ENCODE measurements at places on chromosomes 3 and 15.

GRCh38 chr3:123367467-123368154 lies 81.3 kb downstream of the ADCY5 start:
- DNase-seq: no peak

- no peak for DNase-seq
These were observed 121.9 kb downstream of the NSUN3 start for GRCh38 chr3:94184781-94185180.

GRCh38 chr15:86183596-86184491 lies 104.2 kb downstream of the AGBL1 start:
- DNase-seq: no peak

GRCh38 chr3:148307443-148307843 lies 390.3 kb upstream of the AGTR1 start:
- DNase-seq: no peak

- no peak for DNase-seq
These were observed 111.1 kb downstream of the P3H2 start for GRCh38 chr3:190009614-190010013.

DNA sequence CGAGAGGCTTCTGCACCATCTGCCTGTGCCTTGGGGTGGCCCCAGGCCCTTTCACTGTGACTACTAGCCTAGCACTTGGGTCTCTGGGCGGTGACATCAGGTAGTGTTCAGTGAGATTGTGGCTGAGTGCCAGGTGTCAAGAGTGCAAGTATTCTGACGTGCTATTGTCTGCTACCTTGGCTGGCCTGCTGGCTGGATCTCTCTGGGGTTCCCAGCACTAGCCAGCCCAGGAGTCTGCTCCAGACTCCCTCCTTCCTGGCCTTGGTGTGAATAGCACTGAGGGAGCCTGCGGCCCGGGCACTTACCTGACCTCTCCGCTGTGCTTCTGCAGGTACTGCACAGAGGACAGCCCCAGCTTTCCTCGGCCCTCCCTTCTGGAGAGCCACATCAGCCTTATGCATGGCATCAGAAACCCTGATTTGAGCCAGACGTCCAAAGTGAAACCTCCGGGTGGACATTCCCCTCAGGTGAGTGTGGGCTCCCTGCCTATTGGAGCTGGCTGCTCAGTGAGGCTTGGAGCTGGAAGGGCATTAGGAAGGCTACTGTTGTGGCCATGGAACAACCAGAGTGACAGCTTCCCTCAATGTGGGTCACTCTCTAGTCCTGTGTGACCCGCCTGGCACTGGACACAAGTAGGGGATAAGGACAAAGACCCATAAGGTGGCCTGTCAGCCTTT lies 17.5 kb upstream of the ALPK3 start:
- DNase-seq: no peak

GRCh38 chr15:80953001-80953952 lies 36.3 kb downstream of the MESD start:
- DNase-seq: no peak

DNA sequence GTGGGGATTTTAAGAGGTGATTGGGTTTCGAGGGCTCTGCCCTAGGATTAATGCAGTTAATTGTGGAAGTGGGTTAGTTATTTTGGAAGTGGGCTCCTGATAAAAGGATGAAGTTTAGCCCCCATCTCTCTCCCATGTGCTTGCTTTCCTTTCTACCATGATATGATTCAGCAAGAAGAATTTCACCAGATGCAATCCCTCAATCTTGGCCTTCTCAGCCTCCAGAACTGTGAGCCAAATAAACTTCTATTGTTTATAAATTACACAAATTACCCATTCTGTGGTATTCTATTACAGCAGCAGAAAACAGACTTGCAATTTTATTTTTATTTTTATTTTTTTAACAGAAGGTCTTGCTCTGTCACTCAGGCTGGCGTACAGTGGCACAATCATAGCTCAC lies 27.3 kb upstream of the UBE2E1 start:
- no peak for DNase-seq

DNA sequence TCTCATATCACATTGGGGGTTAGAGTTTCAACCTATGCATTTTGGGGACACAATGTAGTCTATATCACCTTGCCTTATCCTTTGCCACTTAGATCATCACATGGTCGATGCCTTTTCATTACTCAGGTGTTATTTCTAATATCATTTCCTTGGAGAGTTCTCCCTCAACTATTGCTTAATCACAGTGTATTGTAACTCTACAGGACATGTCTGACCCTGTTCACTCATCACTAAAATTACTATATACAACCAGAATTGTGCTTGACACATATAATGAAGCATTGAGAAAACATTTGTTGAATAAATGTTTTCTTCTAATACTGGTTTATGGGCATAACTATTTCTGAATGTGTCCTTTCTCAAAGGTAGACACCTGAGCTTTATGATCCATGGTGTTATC lies 207.4 kb downstream of the EPHA6 start:
- no peak for DNase-seq

GRCh38 chr3:185537369-185537970 lies 14.9 kb downstream of the LIPH start:
- peak; percentile 75 for DNase-seq

GRCh38 chr3:179673523-179673922 lies 20.7 kb downstream of the USP13 start:
- no peak for DNase-seq

DNA sequence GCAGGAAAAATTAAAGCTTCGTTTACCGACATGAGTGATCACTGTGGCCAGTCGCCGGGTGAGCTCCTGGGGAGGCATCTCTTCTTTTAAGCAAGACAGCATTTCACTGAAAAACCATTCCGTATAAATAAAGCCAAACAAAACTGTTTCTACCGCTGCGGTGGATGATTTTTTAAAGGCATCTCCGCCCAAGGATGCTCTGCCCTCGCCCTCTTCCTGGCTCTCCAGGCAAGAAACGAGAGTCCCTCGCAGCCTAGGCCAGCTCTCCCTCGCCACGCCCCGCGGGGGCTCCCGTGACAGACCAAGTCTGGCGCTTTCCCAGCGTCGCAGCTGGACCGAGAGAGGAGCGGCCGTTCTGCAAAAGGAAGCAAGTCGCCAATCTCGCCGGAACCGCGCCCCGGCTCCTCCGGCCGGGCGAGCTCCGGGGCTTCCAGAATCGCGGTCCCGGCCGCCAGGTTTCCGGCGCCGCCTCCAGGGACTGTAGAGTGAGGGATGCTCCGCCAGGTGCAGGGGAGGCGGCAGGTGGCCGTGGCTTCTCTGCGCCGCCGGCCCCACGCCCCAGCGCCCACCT lies 458 bp downstream of the MCF2L2 start:
- peak; percentile 59 for DNase-seq

DNA sequence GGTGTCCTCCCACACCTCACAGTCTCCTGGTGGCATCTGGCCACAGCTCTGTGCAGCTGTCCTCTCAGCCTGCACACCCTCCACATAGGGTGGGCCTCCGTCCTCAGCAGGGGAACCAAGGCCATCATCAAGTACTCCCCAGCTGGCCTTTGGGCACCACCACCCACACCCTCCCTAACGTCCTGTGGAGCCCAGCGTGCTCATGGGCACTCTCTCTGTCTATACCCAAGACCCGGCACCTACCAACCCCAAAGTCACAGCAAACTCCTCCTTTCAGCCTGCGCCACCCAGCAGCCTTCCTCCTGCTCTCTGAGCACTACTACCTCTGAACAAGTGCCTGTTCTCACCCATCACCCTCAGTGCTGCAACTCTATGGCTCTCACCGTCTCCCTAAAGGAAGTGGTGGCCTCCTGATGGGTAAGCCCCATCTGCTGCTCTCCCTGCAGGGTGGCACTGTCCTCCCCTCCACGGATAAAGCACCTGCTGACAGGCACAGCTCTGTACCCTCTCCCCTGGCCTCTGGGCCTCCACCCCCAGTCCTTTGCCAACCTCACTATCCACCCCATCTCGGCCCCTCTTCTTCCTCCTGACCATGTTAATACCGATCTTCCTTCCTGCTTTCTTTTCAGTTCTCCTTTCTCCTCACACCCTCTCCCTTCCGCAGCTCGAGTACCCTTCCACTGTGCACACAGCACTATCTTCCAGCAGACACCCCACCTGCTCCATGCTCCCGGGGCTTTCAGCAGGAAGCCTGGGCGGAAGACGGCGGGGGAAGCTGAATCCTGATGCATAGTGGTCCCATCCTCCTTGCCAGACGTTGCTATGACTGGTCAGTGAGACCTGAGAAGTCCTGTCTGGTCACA lies 31.5 kb downstream of the SLC41A3 start:
- no peak for DNase-seq

GRCh38 chr15:31345606-31346366 lies 19.2 kb downstream of the KLF13 start:
- DNase-seq: no peak

DNA sequence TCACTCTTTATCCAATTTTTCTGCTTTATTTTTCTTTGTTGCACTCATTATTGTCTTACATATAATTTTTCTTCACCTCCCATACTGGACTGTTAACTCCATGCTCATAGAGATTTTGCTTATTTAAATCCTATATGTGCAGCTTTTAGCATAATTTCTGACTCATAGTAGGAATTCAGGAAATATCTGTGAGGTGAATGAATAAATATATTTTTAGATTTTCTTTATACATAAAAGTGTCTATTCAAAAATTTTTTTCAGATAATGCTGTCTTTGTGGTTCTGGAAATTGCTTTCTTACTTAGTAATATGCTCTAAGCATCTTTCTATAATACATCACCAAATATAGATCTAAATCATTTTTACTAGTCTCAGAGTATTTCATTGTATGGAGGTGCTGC lies 191.8 kb upstream of the SUCLG2 start:
- DNase-seq: no peak

DNA sequence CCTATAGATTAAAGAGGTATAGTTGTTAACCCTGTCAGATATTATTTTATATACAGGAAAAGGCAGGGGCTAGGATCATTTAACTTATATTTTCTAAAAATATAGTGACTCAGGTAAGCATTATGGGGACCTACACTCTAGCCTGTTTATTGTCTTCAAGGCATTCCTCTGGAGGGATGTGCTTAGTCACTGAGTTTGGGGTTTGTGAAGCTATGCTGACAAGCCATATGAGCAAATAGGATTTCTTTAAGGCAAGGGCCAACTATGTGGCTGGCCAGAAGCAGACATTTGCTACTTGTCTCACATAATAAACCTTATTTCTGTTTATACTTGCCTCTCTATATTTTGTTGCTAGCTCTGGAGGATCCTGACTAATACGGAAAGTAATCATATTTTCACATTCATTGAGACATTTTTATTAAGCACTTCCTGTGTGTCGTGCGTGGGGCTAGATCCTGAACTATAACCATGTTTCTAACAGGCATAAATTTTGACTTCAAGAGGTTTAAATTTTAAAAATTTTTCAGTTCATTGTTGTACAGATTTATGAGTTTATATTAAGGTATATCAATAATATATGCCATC lies 153.4 kb downstream of the OTOL1 start:
- no peak for DNase-seq

DNA sequence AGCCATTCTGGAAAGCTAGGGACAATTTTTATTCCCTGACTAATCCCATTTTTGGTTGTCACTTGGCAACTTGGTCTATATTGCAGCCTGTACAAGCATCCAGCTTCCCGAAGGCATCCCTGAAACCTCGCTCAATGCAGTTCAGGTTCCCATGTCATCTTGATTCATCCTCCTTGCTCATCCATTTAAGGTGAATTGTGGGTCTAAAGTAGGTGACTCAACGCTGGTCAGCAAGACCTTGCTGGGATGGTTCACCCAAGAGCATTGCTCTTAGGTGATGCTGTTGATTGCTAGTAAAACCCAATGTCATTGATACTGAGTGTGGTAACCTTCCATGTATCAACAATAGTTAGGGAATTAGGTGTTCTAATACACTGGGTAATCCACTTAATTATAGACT lies 13.1 kb upstream of the RAB8B start:
- DNase-seq: no peak

DNA sequence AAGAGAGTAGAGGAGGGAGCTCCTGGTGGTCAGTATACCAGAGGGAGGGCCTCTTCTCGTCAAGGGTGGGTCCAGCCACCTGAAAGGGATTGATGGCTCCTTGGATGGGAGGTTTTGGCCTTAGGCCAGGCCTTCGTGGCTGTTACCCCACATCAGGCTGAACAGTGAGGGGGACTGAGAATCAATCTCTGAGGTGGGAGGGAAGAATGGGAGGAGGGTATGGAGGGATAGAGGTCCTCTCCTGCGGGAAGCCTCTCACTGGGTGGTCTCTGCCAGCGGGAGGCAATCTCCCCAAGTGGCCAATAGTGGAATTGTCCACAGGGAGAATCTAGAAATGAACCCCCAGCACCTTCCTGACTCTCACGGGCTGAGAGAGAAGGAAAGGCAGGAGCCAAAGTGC lies 53.5 kb downstream of the BSN start:
- no peak for DNase-seq

- no peak for DNase-seq
These were observed 334.8 kb downstream of the ERC2 start for GRCh38 chr3:56133423-56133822.

GRCh38 chr15:75620841-75621391 lies 4.6 kb downstream of the SNUPN start:
- peak; percentile 58 for DNase-seq

DNA sequence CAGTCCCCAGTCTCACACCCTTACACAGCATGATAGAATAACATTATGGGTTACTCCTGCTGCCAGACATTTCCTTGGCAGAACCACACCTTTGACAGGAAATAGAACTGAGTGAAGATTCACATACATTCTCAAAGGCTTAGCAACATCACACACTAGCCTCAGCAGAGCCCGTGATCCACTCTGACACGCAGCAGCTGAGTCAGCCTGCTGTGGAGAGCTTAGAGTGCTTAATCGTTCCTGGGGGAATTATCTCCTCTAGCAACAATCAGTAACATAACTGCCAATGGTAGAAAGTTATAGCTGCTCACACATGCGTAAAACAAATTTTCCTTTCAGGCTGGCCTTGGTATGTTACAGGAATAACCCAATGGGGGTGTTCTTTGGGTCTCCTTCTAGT lies 382.1 kb downstream of the GAP43 start:
- no peak for DNase-seq

DNA sequence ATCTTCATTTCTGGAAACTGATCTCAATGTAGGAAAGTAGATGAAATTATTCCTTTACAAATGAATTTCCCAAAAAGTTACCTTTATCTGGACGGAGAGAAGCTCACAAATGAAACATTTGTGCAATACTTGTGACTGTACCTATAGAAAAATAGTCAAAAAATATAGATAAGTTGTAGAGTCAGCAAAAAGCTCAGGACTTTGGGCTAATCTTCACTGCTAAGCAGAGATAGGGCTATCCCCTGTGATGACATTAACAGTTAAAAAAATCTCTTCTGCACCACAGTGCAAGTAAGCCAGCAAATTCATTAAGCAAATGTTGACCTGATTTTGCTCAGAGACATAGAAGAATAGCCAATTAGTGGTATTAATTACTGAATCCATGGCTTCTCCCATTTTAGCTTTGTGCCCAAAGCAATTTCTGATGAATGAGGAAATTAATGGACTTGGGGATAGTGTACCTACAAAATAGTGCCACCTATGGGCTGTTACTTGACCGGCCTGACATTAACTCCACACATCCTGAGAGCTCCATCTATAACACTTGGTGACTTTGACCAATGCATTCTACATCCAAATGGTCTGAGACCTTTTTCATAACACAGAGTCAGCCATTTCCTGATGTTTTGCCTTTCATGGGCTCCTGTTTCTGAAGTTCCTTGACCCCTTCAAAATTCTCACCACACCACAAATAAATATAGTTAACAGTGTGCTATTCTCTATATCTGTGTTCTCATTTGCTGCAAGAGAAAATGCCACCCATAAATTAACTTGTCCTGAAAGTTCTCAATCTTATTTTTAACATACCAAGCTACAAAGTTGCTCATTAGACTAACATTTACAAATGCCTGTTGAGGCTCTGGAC lies 105.0 kb downstream of the SSR3 start:
- no peak for DNase-seq

GRCh38 chr3:124652009-124652408 lies 78.2 kb upstream of the UMPS start:
- no peak for DNase-seq

GRCh38 chr3:13556207-13556606 lies 7.3 kb downstream of the FBLN2 start:
- no peak for DNase-seq
